ENCODE measurements at places on chromosomes 2 and 18. TPM values are rescaled to one million over a fixed set of nuclear protein-coding genes. Genes with fewer than 3 reads are reported as not detected.

CYBRD1 gene
- total RNA-seq = 0.93 TPM

PDE1A gene
- total RNA-seq = not detected

ATP8B1 gene
- not detected for total RNA-seq

- H3K27ac ChIP-seq = no peak overlapping the region
- no peak for DNase-seq
- no peaks in the 10 kb centered on the region for H3K36me3 ChIP-seq
- no peaks in the 10 kb centered on the region for H3K4me1 ChIP-seq
- H3K27me3 ChIP-seq = no peaks in the 10 kb centered on the region
Observed at GRCh38 chr18:52582061-52582460, 242.1 kb downstream of the DCC start.

DNA sequence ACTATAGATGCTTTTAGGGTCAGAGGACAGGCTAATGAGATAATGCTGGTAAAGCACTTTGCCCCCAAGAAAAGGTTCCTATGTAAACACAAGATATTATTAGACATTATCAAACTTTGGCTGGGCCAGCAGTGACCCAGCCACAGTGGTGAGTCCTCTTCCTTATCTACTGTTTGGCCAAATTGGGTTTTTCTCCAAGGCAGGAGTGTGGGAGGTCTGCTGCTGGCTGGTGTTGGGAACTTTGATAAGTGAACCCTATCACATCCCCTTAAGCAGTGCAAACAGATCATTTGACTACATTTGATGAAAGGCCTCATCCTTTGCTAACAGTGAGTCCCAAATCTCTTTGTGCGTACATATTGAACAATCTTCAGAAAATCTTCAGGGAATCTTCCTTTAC is 16.2 kb downstream of the FZD7 start:
- H3K27me3 ChIP-seq = peaks cover 33% of the 10 kb centered on the region
- H3K27ac ChIP-seq = no peak overlapping the region
- no peak overlapping the region for H3K4me3 ChIP-seq

DNA sequence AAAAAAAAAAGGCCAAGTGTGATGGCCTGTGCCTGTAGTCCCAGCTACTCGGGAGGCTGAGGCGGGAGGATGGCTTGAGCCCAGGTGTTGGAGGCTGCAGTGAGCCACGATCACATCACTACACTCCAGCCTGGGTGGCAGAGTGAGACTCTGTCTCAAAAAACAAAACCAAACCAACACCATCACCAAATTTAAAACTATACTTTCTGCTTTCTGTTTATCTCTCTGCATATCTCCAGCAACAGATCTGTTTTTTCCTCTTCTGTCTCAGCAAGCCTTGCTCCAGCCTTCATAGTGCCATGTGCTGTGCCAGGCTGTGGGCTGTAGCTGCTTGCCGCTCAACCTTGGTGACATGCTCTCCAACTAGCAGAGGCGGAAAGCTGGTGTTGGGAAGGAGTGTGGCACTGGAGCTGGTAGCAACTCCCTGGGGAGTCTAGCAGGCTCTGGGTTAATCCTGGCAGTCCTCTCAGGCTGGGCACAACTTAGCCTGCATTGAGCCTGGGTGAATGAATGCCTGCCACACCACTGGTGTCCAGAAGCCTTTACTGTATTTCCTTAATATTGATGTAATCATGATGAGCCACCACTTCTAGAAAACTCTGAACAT is 204.1 kb downstream of the LDLRAD4 start:
- H3K36me3 ChIP-seq = no peaks in the 10 kb centered on the region
- DNase-seq = no peak
- H3K27me3 ChIP-seq = no peaks in the 10 kb centered on the region
- H3K4me1 ChIP-seq = peaks cover 41% of the 10 kb centered on the region
